Heart left ventricle (tissue), 16 donors: ENCODE measurements at places on chromosomes 16 and 17.

- no peak for DNase-seq
These were observed 9.8 kb downstream of the GEMIN4 start for GRCh38 chr17:742147-742793.

GRCh38 chr17:29617481-29618271 lies 5.0 kb downstream of the CORO6 start:
- peak; percentile 81 for DNase-seq

DNA sequence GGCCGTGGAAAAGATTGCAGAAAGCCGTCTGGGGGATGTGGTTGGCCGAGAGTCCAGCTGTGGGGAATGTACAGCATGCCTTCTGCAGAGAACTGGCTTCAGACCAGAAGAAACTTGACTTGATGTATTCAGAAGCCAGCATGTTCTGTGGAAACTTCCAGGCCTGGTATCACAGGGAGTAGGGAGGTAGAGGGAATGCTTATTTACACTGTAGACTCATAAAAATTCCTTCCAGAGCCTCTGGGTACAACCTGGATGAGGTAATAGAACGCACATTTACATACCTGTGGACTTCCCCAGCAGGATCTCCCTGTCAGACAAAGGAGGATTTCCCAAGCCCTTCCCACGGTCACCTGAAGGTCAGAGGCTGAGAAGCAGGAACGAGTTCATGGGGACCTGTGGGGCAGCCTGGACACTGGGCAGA lies 11.8 kb upstream of the GAS7 start:
- no peak for DNase-seq

DNA sequence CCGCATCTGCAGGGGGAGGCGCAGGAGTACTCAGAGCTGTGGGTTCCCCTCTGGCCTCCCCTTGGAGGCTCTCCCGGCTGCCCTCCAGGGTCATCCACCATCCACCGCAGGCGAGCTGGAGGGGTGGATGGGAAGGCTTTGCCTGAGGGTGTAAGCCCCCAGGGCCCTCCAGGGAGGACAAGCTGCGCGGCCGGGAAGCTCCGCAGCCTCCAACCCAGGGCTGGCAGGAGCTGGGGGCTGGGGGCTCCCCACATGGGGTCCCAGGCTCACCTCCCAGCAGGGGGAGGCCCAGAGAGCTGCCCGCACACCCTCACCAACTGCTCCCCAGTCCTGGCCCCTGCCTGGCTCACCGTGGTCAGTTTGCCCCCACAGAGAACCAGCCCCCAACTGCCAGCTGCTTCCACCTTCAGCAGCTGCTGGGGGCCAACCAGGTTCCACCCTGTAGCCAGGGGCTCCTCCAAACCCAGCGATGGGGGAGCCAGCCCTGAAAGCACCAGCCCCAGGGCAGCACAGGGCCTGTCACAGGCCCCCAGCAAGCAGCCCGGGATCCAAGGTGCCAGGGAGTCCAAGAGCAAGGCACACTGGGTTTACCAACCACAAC lies 19.8 kb upstream of the CHMP6 start:
- DNase-seq, result no peak

GRCh38 chr17:66527335-66527734 lies 224.9 kb downstream of the PRKCA start:
- DNase-seq, result no peak

DNA sequence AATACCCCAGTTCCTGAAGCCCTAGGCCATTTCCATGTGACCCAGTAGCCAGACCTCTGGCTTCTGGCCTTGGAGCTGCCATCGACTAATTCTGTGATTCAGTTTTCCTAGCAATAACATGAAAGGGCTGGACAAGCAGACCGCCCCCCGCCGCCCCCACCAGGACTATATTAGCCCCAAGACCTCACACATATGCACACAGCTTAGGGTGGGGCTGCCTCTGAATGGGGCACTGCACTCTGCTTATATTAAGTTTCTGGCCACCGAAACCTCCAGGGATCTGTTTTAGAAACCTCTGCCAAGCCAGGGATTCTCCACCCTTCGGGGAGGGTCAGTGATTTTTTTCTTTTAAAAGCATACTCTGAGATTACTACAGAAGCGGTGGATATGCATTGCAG lies 2.3 kb downstream of the RAB11FIP4 start:
- DNase-seq, result no peak
